GM12878 (cell line): ENCODE measurements at places on chromosomes 12 and 14. TPM values are rescaled to one million over a fixed set of nuclear protein-coding genes. Genes with fewer than 3 reads are reported as not detected.
A peak's percentile ranks its signal among the peaks of the same experiment; 100 is the strongest.

DNA sequence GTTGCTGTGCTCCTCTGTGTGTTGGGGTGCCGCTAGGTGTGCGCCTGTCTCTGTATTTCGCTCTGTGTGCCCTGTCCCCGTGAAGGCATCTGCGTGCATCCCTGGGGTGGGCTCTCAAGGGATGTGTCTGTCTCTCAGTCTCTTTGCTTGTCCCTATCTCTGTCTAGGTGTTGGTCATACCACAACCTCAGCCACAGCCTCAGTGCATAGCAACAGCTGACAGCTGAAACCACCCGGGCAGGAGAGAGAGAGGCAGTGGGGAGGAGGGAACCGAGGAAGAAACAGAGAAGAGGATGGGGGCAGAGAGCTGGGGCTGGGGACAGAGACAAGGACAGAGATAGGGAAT lies 953 bp upstream of the NXPH4 start:
- no peak for DNase-seq

- DNase-seq, result no peak
Measured at GRCh38 chr12:105954951-105955931, 183.5 kb downstream of the NUAK1 start.

- DNase-seq, result no peak
Measured at GRCh38 chr12:6700646-6701051, at the start of gene PIANP. TSS of gene PIANP (minus strand) at chr12:6700815. CDS start at chr12:6698061, 2,754 bp downstream.

GRCh38 chr14:91586410-91586809 lies 76.3 kb upstream of the PPP4R3A start:
- no peak for DNase-seq

- no peak for DNase-seq
Measured at GRCh38 chr12:63845726-63846125, 1.2 kb downstream of the SRGAP1 start.

- no peak for DNase-seq
Measured at GRCh38 chr14:53979747-53980642, 23.4 kb upstream of the BMP4 start.

DNA sequence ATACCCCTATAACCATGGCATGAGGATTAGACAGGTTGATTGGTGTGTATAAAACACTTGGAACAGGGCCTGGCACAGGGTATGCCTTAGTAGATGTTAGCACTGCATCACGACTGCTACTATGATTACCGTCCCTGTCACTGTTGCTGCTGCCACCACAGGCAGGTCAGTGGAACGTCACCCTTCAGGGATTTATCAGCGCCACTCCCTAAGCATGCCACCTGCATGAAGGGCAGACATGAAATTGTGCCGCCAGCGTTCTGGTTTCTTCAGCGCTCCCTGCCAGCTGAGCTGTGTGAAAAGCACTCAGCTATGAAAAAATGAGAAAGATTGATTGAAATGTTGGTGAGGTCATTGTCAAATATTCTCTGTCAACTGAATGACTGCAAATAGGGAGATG lies 477.0 kb downstream of the DPF3 start:
- DNase-seq, result peak; percentile 12

- DNase-seq, result no peak
Measured at GRCh38 chr12:29901585-29901984, 117.8 kb upstream of the TMTC1 start.

GRCh38 chr12:52865090-52865944 lies 16.5 kb upstream of the KRT78 start:
- no peak for DNase-seq

- no peak for DNase-seq
Measured at GRCh38 chr12:103503546-103504480, 8.0 kb upstream of the C12orf42 start.

- no peak for DNase-seq
Measured at GRCh38 chr12:54697851-54698250, 49.7 kb upstream of the DCD start.

GRCh38 chr14:89748004-89748403 lies 206.5 kb downstream of the EFCAB11 start:
- no peak for DNase-seq

DNA sequence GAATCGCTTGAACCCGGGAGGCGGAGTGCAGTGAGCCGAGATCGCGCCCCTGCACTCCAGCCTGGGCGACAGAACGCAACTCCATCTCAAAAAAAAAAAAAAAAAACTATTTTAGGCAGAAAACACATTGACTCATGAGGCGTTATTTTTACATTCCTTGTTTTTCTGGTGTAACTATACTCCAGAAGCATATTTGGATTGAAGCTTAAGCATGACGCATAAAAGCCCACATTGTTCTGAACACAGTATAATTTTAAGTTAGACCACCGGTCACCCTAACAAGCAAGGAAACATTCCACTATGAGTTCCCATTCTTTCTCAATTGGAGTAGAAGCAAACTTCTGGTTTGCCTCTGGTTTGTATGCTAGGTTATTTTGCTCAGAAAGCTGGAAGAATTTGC lies 173.0 kb downstream of the MYRFL start:
- no peak for DNase-seq

DNA sequence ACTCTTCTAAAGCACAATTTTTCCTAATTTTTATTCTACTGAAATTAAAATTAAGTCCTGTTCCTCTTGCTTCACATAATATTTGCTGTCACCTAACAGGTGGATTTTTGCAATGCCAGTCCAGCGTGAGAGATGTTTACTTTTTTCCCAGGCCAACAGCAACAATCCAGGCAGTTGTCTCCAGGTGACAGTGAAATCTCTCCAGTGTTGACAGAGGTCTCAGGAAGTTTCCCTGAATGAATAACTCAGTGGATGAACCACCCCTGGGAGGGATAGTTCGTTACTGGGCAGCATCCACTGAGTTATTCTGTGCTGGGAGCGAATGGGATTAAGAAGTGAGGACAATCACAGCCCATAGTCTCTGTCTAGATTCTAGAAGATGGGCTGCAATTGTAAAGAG lies 7.1 kb upstream of the NT5DC3 start:
- no peak for DNase-seq

DNA sequence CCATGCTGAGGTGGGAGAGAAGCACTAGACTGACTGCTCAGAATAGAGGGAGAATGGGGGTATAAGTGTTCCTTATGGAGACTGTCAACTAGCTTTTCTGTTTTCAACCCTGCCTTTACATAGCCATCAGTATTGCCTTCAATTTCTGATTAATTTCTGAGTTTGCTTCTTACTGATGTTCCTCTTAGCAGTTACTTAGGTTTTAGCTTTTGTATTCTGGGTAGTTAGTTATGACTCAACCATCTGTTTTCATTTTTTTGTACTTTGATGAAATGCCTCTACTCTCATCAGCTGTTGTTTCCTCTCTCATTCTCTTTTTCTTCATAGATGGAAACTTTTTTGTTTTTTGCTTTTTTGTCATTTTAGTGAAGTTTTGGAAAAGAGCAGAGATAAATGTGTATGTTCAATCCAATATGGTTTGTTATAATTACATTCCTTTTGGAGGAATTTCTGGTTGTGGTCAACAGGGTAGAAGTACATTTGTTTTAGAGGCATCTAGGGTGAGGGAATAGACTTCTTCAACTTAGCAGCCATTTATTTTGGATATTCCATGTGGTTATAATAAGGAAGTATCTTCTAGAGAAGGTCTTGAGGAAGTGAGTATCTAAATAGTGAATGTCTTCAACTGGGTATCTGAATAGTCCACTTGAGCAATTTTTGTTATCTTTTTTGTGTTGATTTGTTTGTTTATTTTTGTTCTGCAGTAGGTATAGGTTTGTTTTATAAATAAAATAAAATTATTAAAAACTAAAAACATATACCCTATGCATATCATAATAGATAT lies 29.6 kb downstream of the PMCH start:
- DNase-seq, result peak; percentile 7

GRCh38 chr12:56018356-56018755 lies 2.5 kb upstream of the IKZF4 start:
- DNase-seq, result no peak

- no peak for DNase-seq
Measured at GRCh38 chr12:84599539-84599938, 313.1 kb downstream of the SLC6A15 start.

DNA sequence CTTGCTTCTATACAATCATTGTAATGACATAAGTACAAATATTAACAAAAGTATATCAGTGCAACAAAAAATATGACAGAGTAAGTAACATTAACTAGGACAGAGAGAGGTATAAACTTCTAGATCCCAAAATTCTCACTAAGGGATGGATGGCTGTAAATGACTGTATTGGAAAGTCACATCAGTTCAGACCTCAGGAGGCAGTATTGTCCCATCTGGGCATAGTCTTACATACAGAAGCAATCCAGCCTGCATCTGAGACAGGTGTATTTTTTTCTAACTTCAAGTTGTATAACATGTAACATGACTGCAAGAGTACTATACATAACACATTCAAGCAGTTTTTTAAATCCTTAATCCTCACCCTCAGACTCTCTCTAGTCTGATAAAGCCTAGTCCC lies 99.0 kb downstream of the GARIN6 start:
- no peak for DNase-seq

- no peak for DNase-seq
Measured at GRCh38 chr12:118061011-118061872, at the start of gene WSB2. TSS of gene WSB2 (minus strand) at chr12:118061179. CDS start at chr12:118061048, 131 bp downstream.

The GALNT9 gene
- polyA plus RNA-seq, result not detected in 2 replicates

The CALM1 gene
- polyA plus RNA-seq, result 679 and 744 TPM in 2 replicates

The ANKLE2 gene
- polyA plus RNA-seq, result 35.5 and 41.7 TPM in 2 replicates

The ENDOU gene
- not detected in 2 replicates for polyA plus RNA-seq

The NDRG2 gene
- polyA plus RNA-seq, result 0.15 and 0.30 TPM in 2 replicates

The SRSF5 gene
- polyA plus RNA-seq, result 284 and 301 TPM in 2 replicates

The RBP5 gene
- polyA plus RNA-seq, result 0.78 and 1.1 TPM in 2 replicates

The PMCH gene
- polyA plus RNA-seq, result 1.7 and 2.1 TPM in 2 replicates
